ENCODE measurements at places on chromosomes 12 and 14.

DNA sequence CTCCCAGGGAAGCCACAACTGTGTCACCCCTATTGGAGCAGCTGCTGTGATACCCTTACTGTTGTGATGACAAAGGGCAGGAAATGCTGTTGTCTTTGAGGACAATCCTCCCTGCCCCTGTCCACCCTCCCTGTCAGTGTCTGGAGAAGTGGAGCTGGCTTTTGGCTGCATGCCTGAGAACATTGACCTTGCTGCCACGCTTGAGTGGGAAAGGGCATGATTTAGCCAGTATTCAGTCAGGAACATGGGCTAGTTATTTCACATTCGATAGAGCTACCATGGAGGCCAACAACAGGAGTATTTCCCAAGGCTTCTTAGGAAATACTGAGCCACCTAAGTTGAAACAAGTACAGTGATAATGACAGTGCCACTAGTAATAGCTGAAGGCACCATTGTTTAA lies 59.4 kb downstream of the MYRFL start:
- H3K4me3 ChIP-seq = no peak overlapping the region
- H3K4me1 ChIP-seq = no peaks in the 10 kb centered on the region
- no peaks in the 10 kb centered on the region for H3K27me3 ChIP-seq
- no peak for DNase-seq
- no peak overlapping the region for H3K27ac ChIP-seq
- H3K36me3 ChIP-seq = no peaks in the 10 kb centered on the region

DNA sequence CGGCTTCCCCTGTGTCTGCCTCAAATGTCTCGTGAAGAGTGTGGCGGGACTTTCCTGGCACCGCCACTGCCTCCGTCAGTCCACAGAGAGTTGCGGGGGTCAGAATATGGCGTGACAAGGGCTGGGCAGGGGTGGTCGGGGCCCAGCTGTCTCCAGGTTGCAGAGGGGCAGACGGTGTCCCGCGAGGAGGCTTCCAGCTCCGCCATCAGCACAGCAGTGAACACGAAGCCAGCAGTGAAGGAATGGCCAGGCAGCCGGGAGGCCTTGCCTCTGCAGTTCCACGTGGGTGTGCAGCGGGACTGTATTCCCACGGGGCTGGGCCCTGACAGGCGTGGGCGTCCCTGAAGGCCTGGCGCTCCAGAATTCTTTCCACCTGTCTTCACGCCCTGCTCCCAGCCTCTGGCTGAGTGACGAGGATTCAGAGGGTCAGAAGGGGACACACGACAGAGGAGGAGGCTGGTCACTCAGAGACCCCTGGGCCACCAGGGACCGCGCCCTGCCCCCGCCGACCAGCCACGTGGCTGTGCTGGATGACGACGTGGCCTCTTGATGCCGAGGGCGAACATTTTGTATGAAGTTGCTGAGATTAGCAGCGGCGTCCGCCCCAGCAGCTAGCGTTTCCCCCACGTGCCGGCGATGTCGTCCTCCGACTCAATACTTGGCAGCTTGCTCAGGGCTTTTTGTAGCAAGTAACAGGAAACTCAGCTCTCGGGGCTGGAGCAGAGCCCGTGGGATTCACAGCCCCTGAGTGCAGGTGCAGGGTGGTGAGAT lies 25.0 kb upstream of the GALNT9 start:
- no peak overlapping the region for H3K27ac ChIP-seq
- no peak overlapping the region for H3K4me3 ChIP-seq
- peaks cover 6% of the 10 kb centered on the region for H3K27me3 ChIP-seq
- H3K4me1 ChIP-seq = peaks cover 3% of the 10 kb centered on the region

DNA sequence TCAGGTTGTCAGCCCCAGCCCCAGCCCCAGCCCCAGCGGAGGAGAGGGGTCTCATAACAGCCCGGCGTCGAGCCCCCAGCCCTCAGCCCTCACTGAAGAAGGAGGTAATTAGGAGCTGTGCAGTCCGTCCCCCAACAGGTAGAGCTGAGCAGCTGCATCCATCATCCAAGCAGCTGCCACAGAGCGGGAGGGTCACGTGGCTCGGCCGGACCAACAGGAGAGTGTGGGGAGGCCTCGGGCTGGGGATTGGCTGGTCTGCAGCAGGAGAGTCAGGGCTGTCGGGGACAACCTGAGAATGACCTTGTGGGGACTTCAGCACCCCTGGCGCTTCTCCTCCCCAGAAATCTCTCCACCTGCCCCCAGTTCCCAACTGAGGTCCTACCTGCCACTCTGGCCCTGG lies 29.6 kb downstream of the SMUG1 start:
- H3K27me3 ChIP-seq = no peaks in the 10 kb centered on the region
- H3K36me3 ChIP-seq = peaks cover 2% of the 10 kb centered on the region
- no peak overlapping the region for H3K27ac ChIP-seq

DNA sequence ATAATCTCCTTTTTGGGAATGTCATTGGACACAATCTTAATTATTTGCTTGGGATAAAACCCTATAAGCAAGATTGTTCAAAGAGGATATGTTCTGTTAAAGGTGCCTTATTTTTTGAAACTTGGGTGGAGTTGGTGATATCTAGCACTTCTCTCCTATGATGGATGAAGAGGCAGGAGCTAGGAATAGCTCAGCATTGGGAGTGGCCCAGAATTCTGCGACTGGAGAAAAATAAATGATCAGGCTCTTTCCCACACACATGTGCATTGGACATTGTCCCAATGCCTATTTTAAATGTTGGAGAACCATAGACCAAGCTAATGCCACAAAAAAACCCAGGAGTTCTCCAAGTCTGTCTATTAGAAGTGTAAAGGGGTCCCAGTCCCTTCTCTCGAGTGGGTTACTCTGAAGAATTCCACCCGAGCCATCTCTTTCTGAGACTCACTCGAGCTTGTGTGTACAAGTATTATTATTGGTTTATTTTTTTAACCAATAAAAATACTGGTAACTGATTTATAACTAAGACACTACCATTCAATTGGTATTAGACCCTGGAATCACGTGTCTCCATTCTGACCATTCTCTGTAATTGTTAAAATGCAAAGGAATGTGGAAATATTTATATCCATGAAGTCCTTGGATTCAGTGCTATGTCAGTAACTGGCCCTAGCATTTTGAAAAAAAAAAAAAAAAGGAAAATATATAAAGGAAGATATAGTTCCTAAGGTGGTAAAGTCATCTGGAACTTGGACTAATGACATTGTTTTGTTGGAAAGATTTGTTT lies 437.5 kb upstream of the TMEM132C start:
- no peaks in the 10 kb centered on the region for H3K36me3 ChIP-seq
- H3K27me3 ChIP-seq = no peaks in the 10 kb centered on the region
- no peaks in the 10 kb centered on the region for H3K4me1 ChIP-seq
- DNase-seq = no peak

DNA sequence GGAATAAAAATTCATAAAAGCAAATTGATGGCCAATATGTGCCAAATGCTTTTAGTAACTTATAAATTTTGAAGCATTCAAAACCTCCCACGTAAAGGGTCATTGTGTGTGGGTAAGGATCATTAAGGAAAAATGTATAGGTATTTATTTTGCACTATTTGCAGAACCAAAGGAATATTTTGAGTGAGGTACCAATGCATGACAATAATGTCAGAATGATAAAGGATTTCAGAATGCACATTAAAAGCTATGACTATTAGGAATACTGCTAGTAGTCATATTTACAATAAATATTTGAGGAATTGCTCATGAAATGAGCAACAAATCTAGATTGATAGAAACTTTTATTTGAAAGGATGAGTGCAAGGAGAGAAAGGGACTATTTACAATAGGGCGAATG lies 932.8 kb downstream of the SLC6A15 start:
- H3K4me1 ChIP-seq = no peaks in the 10 kb centered on the region
- no peak overlapping the region for H3K4me3 ChIP-seq
- H3K27me3 ChIP-seq = no peaks in the 10 kb centered on the region
- no peak for DNase-seq
- H3K27ac ChIP-seq = no peak overlapping the region
- H3K36me3 ChIP-seq = no peaks in the 10 kb centered on the region

DNA sequence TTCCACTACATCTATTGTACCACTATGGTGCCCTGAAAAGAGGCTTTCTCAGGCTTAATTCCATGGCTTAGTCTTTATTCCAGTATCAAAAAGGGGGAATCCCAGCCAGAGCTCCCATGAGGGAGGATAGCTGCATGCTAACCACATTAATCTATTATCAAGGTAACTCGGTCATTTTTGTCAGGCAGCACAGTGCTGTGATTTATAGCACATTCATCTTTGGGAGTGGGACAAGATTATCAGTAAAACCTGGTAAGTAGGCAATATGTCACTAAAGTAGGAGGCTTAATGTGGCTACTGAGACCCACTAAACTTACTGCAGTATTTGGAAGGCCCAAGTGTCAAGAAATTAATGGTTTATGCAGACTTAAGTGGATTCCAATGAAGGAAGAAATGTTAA lies 58.9 kb downstream of the DAD1 start:
- H3K4me3 ChIP-seq = no peak overlapping the region
- no peaks in the 10 kb centered on the region for H3K36me3 ChIP-seq
- no peak overlapping the region for H3K27ac ChIP-seq
- no peak for DNase-seq

GRCh38 chr14:30194741-30195148 lies 267.1 kb upstream of the PRKD1 start:
- peak overlapping the region; percentile 42 for H3K4me3 ChIP-seq
- no peaks in the 10 kb centered on the region for H3K27me3 ChIP-seq
- no peaks in the 10 kb centered on the region for H3K36me3 ChIP-seq
- no peak for DNase-seq
- peaks cover 54% of the 10 kb centered on the region for H3K4me1 ChIP-seq
- H3K27ac ChIP-seq = peak overlapping the region; percentile 91

GRCh38 chr12:50186681-50187080 lies 19.5 kb upstream of the CERS5 start:
- no peaks in the 10 kb centered on the region for H3K27me3 ChIP-seq
- peak; percentile 68 for DNase-seq
- H3K4me1 ChIP-seq = peaks cover 62% of the 10 kb centered on the region

GRCh38 chr12:96401076-96401871 lies 1.0 kb upstream of the CDK17 start:
- no peaks in the 10 kb centered on the region for H3K27me3 ChIP-seq
- H3K4me1 ChIP-seq = peaks cover 17% of the 10 kb centered on the region
- no peaks in the 10 kb centered on the region for H3K36me3 ChIP-seq
- peak; percentile 92 for DNase-seq
- peak overlapping the region; percentile 94 for H3K27ac ChIP-seq
- H3K4me3 ChIP-seq = peak overlapping the region; percentile 86

GRCh38 chr12:87074781-87075180 lies 818.6 kb upstream of the MGAT4C start:
- DNase-seq = no peak
- H3K4me1 ChIP-seq = no peaks in the 10 kb centered on the region
- no peak overlapping the region for H3K4me3 ChIP-seq
- no peaks in the 10 kb centered on the region for H3K36me3 ChIP-seq
- no peak overlapping the region for H3K27ac ChIP-seq

- H3K27ac ChIP-seq = no peak overlapping the region
- H3K36me3 ChIP-seq = no peaks in the 10 kb centered on the region
- no peaks in the 10 kb centered on the region for H3K4me1 ChIP-seq
- DNase-seq = no peak
- no peaks in the 10 kb centered on the region for H3K27me3 ChIP-seq
- H3K4me3 ChIP-seq = no peak overlapping the region
Measured at GRCh38 chr12:101490286-101490920, 15.3 kb downstream of the SPIC start.

GRCh38 chr14:104289507-104289906 lies 151.1 kb downstream of the KIF26A start:
- no peak overlapping the region for H3K27ac ChIP-seq
- no peak for DNase-seq
- no peaks in the 10 kb centered on the region for H3K4me1 ChIP-seq
- H3K27me3 ChIP-seq = no peaks in the 10 kb centered on the region

GRCh38 chr12:130835011-130835410 lies 4.0 kb downstream of the STX2 start:
- DNase-seq = no peak
- H3K4me3 ChIP-seq = no peak overlapping the region
- H3K27me3 ChIP-seq = no peaks in the 10 kb centered on the region
- H3K36me3 ChIP-seq = peaks cover 2% of the 10 kb centered on the region

GRCh38 chr12:109627633-109628032 lies 54.0 kb downstream of the MVK start:
- no peaks in the 10 kb centered on the region for H3K36me3 ChIP-seq
- H3K4me1 ChIP-seq = no peaks in the 10 kb centered on the region
- H3K4me3 ChIP-seq = no peak overlapping the region

GRCh38 chr14:76465664-76466063 lies 89.7 kb downstream of the ESRRB start:
- no peaks in the 10 kb centered on the region for H3K36me3 ChIP-seq
- no peak overlapping the region for H3K27ac ChIP-seq
- no peak overlapping the region for H3K4me3 ChIP-seq
- no peaks in the 10 kb centered on the region for H3K4me1 ChIP-seq
- H3K27me3 ChIP-seq = no peaks in the 10 kb centered on the region
- peak; percentile 37 for DNase-seq

DNA sequence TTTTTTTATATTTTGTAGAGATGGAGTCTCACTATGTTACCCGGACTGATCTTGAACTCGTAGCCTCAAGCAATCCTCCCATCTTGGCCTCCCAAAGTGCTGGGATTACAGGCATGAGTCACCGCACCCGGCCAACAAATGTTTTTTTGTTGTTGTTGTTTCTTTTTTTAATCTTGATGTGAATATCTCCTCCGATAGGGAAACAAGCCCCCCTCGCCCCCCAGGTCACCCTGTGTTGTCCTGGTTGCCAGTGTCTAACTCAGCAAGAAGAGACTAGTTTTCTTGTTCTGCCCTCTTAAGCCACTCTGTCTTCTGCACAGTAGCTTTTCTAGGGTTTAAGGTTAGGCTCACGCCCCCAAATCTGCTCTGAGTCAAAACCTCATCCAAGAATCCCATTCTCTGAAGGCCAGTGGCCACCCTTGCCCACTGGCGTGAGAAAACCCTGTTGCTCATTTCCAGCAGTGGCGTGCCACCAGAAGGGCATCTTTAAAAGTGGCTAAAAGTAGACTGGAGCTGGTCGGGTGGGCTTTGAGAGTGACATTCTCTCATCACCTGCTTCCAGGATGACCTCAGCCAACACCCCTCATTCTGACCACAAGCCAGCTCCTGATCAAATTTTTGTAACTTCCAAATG lies 42.7 kb downstream of the C14orf132 start:
- H3K4me3 ChIP-seq = no peak overlapping the region
- no peak overlapping the region for H3K27ac ChIP-seq
- no peak for DNase-seq
- H3K4me1 ChIP-seq = peaks cover 20% of the 10 kb centered on the region

Data from osteoblast (primary cell).